ENCODE measurements at places on chromosomes 5 and 9.

DNA sequence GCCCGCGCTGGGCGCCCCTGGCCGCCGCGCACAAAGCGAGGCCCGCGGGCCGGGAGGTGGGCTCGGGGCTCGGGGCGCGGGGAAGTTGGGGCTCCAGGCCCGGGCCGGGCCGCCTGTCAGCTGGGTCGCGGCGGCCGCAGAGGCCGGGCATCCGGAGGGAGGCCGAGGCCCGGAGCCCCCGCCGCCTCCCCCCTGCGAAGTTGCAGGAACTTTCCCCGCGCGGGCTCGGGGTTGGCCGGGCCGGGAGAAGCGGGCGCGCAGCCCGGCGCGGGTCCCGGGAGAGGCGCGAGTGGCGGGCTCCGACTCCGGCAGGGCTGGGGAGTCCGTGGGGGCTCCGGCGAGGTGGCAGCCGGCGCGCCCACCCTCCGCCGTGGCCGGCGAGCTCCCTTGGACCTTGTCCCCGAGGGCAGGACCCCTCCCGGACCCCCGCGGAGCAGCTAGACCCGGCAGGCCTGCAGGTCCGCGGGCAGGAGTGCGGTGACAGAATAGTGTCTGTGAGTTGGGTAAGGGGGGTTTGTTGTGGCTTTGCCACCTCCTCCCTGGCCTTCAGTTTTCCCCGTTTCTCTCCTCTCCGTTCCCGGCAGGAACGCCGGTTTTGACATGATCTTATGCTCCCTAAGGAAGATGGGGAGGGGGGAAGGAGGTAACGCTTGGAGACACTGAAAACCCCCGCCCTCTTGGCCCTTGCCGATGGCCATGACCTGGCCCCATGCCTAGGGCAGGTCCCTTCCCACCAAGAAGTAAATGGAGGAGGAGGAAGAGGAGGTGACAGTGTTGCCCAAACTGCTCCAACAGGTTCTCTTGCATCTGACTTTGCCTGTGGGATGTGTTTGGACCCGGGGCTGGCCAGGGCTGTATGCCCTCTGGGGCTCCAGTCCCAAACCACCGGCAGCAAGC, 942 bp downstream of the PHF2 start:
- DNase-seq, result peak; percentile 49

- no peak for DNase-seq
Observed at GRCh38 chr5:60312098-60312497, 387.9 kb downstream of the DEPDC1B start.

DNA sequence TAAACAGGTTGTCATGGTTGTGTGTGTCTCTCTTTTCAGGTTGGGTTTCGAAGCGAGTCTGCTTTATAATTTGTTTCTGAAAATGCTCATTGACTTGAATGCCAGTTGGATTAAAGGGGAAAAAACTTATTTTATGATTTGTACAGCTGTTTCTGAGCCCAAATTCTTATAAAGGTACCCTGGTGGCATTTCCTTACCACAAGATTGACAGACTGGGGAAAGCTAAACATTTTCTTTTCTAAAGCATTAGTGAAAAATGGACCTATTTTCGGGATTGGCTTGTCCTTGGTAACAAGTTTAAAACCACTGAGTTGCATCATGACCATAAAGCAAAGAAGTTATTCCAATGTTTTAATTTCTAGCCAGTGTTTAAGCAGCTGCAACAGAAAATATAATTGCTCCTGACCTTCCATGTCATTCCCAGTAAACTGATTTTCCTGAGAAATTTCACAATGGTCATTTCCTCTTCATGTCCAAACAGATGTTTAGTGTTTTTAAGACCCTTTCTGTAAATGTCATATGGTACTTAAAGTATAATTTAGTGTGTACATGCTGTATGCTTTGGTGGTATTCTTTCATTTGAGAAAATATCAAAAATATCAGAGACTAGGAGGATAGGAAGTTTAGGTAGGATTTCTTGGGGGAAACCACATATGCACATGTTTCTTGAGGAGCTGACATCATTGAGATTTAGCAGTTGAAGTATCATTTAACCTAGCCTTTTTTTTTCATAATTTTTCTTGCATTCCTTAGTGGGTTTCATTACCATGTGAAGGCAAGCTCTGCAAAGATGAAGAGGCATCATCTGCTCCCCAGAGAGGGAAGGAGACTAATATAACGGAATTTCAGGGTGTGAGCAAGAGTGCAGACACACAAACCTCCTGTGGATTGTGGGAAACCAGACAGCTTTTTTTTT, 667.1 kb upstream of the RGMB start:
- no peak for DNase-seq

DNA sequence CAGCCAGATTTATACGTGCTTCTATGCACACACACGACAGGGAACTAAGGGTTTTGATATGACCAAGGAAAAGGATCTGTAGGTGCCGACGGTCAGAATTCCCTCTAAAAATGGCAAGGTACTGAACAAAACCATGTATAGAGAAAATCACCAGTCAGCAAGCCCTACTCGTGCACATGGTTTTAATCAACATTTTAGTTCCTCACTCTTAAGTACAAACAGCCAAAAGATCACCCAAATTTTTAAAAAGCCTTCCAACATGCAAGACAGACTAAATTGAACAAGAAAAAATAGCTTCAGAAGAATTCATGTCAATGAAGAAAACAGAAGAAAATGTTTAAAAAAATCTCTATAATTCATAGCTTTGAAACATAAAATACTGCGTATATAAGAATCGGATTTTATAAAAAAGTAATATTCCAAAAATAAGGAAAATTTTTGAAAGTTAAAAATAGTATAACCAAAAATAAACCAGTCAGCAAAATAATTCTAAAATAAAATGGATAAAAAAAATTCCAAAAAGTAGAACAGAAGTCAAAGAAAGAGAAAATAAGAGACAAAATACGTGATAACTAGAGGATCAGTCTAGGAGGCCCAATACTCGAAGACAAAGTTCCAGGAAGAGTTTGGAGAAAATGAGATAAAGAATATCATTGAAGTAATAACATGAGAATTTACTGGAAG, 43.0 kb upstream of the KCNV2 start:
- no peak for DNase-seq

DNA sequence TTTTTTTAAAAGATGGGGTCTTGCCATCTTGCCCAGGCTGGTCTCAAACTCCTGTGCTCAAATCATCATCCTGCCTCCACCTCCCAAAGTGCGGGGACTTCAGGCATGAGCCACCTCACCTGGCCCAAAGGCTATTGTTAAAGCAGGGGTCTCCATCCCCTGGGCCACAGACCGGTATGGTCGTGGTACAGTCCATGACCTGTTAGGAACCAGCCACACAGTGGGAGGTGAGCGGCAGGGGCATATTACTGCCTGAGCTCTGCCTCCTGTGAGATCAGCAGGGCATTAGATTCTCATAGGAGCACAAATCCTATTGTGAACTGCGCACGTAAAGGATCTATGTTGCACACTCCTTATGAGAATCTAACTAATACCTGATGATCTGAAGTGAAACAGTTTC, 7.3 kb upstream of the NOL6 start:
- DNase-seq, result no peak

DNA sequence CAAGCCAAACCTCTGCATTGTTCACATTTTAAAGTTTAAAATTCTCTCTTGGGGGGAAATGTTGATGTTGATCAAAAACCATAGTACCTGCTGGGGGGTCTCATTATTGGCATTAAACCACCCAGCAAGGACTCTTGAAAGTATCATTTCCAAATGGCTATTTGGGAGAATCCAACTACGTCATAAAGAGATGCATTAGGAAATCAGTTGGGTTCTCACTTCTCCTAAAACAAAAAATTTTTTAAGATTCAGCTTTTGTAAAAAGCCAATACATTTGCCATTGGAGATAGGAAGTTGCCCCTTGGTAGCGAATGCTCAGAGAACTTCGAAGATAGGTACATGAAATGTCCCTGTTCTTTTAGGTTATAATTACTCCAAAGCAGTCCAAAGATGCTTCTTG, 96.4 kb downstream of the GNAQ start:
- DNase-seq, result no peak

- DNase-seq, result no peak
Observed at GRCh38 chr5:63768221-63768620, 194.0 kb downstream of the HTR1A start.

GRCh38 chr9:20692554-20692953, 8.5 kb downstream of the FOCAD start:
- no peak for DNase-seq

GRCh38 chr9:95669253-95669652, 152.5 kb upstream of the PTCH1 start:
- DNase-seq, result no peak

Data from hepatic stellate cell (primary cell).